ENCODE measurements at places on chromosomes 12 and 14. TPM values are rescaled to one million over a fixed set of nuclear protein-coding genes. Genes with fewer than 3 reads are reported as not detected.

The ANO2 gene
- not detected for total RNA-seq

GRCh38 chr12:113463746-113464451 is 7.8 kb downstream of the LHX5 start:
- H3K4me3 ChIP-seq, result peak overlapping the region; percentile 30
- peaks cover 88% of the 10 kb centered on the region for H3K27me3 ChIP-seq
- peaks cover 25% of the 10 kb centered on the region for H3K4me1 ChIP-seq
- no peaks in the 10 kb centered on the region for H3K36me3 ChIP-seq
- no peak overlapping the region for H3K27ac ChIP-seq

The MSRB3 gene
- total RNA-seq, result not detected

- DNase-seq, result no peak
- H3K4me1 ChIP-seq, result peaks cover 34% of the 10 kb centered on the region
- H3K4me3 ChIP-seq, result no peak overlapping the region
- peaks cover 42% of the 10 kb centered on the region for H3K36me3 ChIP-seq
Observed at GRCh38 chr12:11877869-11878780, 192.6 kb upstream of the BCL2L14 start.

GRCh38 chr12:46677749-46678148 is 148.0 kb downstream of the SLC38A4 start:
- no peaks in the 10 kb centered on the region for H3K4me1 ChIP-seq
- no peak for DNase-seq
- no peaks in the 10 kb centered on the region for H3K36me3 ChIP-seq

DNA sequence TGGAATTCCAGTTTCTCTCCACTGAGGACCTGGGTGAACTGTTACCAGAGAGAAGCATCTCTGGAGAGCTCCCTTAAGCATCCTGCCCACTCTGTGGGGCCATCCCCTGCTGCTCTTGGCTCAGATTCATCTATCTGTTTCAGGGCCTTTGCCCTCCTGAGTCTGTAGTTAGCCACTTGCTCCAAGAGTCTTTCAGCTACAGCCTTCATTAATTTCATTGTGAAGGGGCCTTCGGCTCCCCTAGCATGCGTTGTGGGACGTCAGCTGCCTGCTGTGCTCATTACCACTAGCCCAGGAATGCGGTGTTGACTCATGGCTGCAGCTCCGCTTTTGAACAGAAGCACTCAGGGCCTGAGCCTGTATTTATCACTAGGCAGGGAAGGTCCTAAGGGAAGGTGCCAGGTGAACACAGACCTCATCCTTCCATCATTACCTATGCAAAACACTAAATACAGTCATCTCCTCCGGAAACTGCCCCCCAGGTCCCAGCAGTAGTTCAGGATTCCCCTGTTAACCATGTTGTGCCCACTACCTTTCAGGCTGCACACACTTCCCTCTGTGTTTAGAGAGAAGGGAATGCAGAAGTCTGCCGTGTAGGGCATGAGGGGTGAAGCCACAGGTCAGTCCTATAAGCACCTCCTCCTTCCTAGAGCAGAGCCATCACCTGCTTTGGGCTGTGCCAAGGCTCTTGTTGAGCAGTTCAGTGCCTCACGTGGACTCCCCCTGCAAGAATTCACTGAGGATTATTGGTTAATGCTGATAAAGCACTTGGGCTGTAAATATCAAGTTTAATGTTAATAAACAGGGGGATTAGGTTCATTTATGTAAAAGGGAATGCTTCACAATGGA is 191.4 kb downstream of the CACNA1C start:
- no peak overlapping the region for H3K4me3 ChIP-seq
- no peak overlapping the region for H3K27ac ChIP-seq
- H3K4me1 ChIP-seq, result no peaks in the 10 kb centered on the region
- DNase-seq, result no peak

The TPH2 gene
- not detected for total RNA-seq
